ENCODE measurements at places on chromosomes 11 and 22. TPM values are rescaled to one million over a fixed set of nuclear protein-coding genes. Genes with fewer than 3 reads are reported as not detected.

DNA sequence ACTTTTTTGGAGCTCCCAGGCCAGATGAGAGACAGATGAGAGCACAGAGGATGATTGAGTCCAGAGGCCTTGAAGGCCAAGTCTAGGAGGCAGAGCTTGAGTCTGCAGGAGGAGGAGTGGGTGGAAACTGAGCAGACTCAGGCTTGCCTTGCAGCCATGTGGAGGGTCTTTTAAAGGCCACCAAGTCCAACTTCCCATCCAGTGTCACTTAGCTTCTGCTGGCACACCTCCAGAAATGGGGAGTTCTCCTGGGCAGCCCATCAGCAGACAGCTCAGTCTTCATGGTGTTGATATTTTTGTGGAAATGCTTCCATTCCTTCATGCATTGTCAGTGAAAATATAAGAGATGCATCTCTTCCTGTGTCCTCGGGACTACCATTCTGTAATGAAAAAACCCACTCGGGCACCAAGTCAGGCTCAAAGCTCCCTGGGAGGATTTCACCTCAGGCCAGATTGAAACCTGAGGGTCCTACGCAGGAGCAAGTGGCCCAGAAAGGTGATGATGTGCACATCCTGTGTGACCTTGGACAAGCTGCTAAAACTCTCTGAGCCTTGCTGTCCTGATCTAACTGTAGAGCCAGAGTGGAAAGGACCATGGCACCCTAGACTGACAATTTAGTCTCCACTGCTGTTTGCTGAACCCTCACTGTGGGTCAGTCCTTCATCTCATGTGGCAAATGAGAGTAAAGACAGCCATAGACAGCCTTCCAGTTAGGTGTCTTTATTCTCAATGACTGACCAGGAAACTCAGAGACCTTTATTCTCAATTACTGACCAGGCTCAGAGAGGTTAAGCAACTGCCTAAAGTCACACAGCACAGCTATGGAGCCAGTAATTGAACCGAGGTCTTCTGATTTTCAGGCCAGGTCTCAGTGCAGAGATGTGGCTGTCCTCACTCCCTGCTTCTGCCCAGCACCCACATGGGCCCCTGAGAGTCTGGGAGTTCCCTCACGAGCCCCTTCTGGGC, 2.9 kb upstream of the LRRC32 start:
- peaks cover 8% of the 10 kb centered on the region for H3K27me3 ChIP-seq
- H3K4me3 ChIP-seq = no peak overlapping the region
- H3K36me3 ChIP-seq = no peaks in the 10 kb centered on the region
- peaks cover 34% of the 10 kb centered on the region for H3K4me1 ChIP-seq

DNA sequence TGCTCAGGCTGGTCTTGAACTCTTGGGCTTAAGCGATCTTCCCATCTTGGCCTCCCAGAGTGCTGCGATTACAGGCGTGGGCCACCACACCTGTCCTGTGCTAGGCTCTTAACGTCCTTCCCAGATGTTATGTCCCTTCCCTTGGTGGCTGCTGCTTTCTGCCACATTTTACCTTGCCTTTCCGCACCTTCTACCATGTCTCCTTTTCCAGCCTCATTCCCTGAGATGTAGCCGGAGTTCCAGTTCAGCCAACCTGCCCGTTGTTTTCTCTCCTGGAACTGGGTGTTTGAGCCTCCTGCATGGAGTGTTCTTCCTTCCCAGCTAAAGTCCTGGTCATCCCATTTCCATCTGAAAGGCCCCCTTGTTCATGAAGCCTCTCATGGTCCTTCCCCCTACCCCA, 95.3 kb downstream of the PTPRJ start:
- H3K36me3 ChIP-seq = no peaks in the 10 kb centered on the region
- no peak overlapping the region for H3K4me3 ChIP-seq
- H3K27me3 ChIP-seq = no peaks in the 10 kb centered on the region
- no peak for DNase-seq
- H3K4me1 ChIP-seq = no peaks in the 10 kb centered on the region
- H3K27ac ChIP-seq = no peak overlapping the region

DNA sequence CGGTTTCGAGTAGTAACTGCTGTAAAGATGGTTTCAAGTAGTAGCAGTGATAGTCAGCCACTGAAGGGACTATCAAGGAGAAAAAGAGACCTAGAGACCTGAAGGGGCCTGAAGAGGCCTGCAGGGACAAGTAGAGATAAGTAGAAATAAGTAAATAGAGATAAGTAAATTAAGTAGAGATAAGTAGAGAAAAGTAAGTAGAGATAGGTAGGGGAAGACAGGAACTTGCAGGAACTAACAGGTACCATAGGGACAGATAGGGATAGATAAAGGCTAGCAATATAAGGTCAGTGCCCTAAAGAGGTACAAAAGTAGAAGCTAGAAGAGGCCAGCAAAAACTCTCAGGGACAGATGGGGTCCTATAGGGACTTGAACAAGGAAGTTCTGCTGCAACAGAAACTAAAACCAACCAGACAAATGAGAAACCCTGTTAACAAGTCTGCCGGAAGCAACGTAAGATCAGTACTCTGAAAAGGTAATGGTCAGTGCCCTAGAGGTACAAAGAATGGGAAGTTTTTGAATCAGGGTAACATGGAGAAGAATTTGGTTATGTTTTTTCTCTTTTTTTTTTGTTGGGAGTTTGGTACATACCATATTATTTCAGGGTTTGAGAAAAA, 9.6 kb upstream of the SC5D start:
- no peak for DNase-seq
- H3K27ac ChIP-seq = no peak overlapping the region
- no peaks in the 10 kb centered on the region for H3K27me3 ChIP-seq
- no peak overlapping the region for H3K4me3 ChIP-seq

- no peaks in the 10 kb centered on the region for H3K27me3 ChIP-seq
- no peak overlapping the region for H3K4me3 ChIP-seq
- DNase-seq = no peak
- no peak overlapping the region for H3K27ac ChIP-seq
- H3K4me1 ChIP-seq = no peaks in the 10 kb centered on the region
Measured at GRCh38 chr11:84675396-84676025, 951.6 kb downstream of the DLG2 start.

DNA sequence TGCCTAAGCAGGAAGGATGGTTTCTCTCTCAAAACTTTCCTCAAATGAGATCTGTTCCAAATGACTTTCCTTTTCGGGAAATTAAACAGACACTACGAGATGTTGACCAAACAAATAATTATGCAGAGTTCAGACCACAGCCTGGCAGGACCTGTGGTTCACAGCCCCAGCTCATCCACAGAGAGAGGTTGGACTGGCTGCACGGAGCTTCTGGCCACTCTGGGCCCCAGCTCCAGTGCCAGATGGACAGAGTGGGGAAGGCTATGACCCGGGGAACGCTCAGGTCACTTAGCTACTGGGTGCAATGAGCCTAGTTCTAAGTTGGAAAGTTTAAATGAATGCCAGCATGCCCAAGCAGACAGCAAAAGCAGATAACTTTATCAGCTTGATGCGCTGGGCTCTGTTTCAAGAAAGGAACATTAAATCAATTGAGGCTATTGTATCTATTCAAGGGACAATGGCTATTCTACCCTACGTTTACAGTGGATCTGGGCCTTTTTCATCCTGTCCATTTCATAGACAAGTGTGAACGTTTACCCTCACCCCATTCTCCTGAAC, 155.7 kb upstream of the NARS2 start:
- no peaks in the 10 kb centered on the region for H3K4me1 ChIP-seq
- DNase-seq = no peak
- no peaks in the 10 kb centered on the region for H3K27me3 ChIP-seq
- H3K27ac ChIP-seq = no peak overlapping the region

DNA sequence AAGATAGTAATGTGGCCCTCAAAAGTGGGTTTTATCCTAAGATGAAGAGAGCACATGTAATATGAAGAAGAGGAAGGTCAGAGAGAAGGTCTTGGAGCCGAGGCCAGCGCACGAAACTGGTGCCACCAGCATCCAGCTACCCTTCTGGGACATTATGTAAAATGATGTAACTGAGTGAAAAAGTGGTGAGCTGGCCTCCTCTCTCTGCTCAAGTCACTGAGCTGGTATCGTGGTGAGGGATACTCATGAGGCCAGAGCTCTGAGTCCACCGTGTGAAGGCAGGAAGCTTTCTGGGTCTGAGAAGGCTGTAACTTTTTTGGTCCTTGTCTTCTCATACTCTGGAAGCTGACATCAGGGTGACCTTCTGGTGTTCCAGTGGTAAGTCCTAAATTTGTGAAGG, 25.1 kb downstream of the RNF185 start:
- no peaks in the 10 kb centered on the region for H3K27me3 ChIP-seq
- H3K4me1 ChIP-seq = no peaks in the 10 kb centered on the region
- no peak overlapping the region for H3K4me3 ChIP-seq

GRCh38 chr22:40668611-40669411, 10.5 kb upstream of the MCHR1 start:
- no peak for DNase-seq
- no peaks in the 10 kb centered on the region for H3K27me3 ChIP-seq
- no peak overlapping the region for H3K4me3 ChIP-seq

GRCh38 chr11:123272565-123272964, 77.5 kb upstream of the CLMP start:
- no peaks in the 10 kb centered on the region for H3K36me3 ChIP-seq
- no peak for DNase-seq
- H3K4me1 ChIP-seq = no peaks in the 10 kb centered on the region
- H3K27me3 ChIP-seq = no peaks in the 10 kb centered on the region
- no peak overlapping the region for H3K4me3 ChIP-seq
- H3K27ac ChIP-seq = no peak overlapping the region

DNA sequence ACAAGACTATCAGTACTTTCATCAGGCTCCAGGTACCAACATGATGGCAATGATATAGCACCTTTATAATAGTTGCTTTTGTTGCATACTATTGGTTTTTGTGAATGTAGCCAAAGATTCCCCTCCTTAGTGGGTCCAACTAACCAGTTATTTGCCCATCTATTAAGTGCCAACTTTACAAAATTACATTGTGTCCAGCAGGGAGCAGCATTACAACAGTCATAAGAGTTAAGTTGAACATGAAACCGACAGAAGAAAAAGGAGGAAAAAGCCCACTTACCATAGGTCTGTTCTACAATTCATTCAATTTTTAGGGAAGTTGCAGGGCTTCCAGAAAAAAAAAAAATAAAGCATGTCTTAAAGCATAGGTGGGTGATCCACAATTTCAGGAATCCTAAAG, 21.6 kb downstream of the IMMP1L start:
- H3K36me3 ChIP-seq = no peaks in the 10 kb centered on the region
- no peak for DNase-seq
- no peak overlapping the region for H3K4me3 ChIP-seq

MAJIN gene
- total RNA-seq = not detected

MMP11 gene
- 2.9 TPM for total RNA-seq

IGSF9B gene
- total RNA-seq = 13.6 TPM
